ENCODE measurements at places on chromosomes 12 and 14.
A peak's percentile ranks its signal among the peaks of the same experiment; 100 is the strongest.

GRCh38 chr12:122150127-122150681, 23.8 kb downstream of the IL31 start:
- H3K4me3 ChIP-seq = no peak overlapping the region
- no peaks in the 10 kb centered on the region for H3K36me3 ChIP-seq
- no peak for DNase-seq
- H3K27me3 ChIP-seq = no peaks in the 10 kb centered on the region
- H3K4me1 ChIP-seq = peaks cover 12% of the 10 kb centered on the region

- H3K36me3 ChIP-seq = no peaks in the 10 kb centered on the region
- no peaks in the 10 kb centered on the region for H3K27me3 ChIP-seq
- no peaks in the 10 kb centered on the region for H3K4me1 ChIP-seq
- H3K27ac ChIP-seq = no peak overlapping the region
- DNase-seq = no peak
Observed at GRCh38 chr14:26174395-26174794, 423.4 kb downstream of the NOVA1 start.

DNA sequence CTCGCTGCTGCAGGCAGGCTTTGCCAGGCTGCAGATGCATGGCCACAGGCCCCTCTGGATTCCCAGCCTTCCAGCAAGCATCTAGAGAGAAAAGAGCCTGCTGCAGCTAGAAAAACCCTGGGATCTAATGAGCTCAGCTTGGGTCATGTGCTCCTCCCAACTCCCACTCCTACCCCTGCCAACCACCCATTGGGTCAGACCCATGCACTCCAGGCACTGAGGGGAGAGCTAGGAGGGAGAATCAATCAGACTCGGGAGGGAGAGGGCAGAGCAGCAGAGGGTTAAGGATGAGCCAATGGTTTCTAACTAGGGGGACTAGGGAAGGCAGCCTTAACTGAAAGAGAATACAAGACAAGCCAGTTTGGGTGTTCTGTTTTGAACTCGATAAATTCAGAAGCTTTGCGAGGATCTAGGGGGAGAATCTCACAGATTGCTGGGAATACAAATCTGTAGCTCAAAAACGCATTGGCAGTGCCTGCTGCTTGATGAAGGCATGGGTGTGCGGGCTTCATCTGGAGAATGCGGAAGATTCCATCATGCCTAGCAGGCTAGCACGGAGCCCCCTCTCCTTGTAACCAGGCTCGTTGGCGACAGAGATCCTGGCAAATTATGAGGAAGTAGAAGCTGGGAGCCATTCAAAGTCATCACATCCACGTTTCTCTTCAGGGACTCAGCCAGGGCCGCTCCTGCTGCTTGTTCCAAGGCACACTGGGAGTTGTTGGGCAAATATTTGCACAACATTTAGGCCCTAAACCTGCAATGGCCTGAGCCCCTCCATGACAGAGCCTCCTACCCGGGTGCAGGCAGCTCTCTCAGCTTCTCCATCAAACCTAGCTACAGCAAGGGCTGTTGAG, 56.4 kb downstream of the VCPKMT start:
- peak overlapping the region; percentile 74 for H3K27ac ChIP-seq
- DNase-seq = no peak

DNA sequence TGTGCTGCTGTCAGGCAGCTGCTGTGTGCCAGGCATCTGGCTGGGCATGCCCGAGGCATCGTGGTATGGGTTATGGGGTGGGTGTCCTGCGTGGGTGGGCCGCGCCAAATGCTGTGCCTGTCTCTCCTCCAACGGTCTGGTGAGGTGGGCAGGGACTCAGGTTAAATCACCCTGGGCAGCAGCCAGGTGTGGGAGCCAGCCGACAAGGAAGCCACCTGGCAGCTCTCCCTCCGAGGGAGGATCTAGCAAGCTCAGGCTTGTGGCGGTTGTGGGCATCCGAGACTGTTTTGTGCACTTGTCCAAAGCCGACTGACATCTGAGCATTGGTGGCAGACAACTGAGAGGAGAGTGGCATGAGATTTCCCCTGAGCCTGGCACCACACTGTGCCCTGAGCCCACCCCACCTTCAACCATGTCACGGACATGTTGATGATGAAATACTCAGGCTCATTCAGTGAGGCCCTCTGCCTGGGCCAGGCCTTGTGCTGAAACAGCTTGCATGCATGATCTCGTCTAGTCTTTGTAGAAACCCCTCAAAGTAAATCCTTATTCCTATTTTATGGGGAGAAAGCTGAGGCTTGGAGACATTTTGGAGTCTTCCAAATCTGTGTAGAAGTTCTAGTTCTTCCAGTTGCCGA, 181.8 kb upstream of the MYL2 start:
- no peaks in the 10 kb centered on the region for H3K4me1 ChIP-seq
- H3K27me3 ChIP-seq = no peaks in the 10 kb centered on the region
- H3K27ac ChIP-seq = no peak overlapping the region

Data from activated T-cell treated with anti-CD3 and anti-CD28 coated beads, Interleukin-2, amount 50 U/mL, for 72 hours (primary cell).